ENCODE measurements at places on chromosomes 6 and 20. TPM values are rescaled to one million over a fixed set of nuclear protein-coding genes. Genes with fewer than 3 reads are reported as not detected.

DNA sequence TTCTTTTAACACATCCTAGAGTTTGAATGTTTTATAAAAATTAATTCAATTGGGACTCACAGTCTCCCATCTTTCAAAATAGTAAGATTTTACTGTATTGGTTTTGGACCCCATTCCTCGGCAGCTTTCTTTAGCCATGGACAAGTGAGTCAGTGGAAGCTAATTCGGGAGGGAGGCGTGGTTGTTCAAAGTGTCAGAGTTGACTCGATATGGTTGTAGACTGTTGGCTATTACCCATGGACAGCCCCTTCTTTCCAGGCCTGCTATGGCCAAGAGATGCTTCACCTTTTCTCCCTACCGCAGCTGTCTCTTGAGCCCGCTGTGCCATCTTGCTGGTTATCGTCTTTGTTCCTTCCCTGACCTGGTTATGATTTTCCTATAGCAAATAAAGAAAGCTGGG lies 243.0 kb downstream of the CD83 start:
- no peaks in the 10 kb centered on the region for H3K4me1 ChIP-seq
- H3K4me3 ChIP-seq, result no peak overlapping the region
- no peak for DNase-seq
- no peaks in the 10 kb centered on the region for H3K36me3 ChIP-seq

DNA sequence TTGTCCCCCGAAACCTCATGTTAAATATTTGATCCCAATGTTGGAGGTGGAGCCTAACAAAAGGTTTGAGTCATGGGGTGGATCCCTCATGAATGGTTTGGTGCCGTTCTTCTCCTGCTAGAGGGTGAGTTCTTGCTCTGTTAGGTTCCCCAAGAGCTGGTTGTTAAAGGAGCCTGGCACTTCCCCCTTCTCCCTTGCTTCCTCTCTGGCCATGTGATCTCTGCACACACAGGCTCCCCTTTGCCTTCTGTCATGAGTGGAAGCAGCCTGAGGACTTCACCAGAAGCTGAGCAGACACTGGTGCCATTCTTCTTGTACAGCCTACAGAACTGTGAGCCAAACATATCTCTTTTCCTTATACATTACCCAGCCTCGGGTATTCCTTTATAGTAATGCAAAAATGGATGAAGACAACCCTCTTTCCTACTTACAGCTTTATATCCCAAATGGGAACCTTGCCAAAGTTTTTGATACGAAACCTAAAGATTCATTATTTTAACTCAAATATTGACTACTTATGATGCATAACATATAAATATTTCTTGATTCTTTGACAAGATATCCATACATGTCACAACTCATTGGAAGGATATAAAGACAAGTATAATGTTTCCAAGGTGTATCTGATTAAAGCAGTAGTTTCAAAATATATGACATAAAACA lies 61.0 kb downstream of the RNF182 start:
- H3K4me3 ChIP-seq, result no peak overlapping the region
- H3K36me3 ChIP-seq, result no peaks in the 10 kb centered on the region
- H3K27me3 ChIP-seq, result no peaks in the 10 kb centered on the region
- no peaks in the 10 kb centered on the region for H3K4me1 ChIP-seq
- DNase-seq, result no peak

DNA sequence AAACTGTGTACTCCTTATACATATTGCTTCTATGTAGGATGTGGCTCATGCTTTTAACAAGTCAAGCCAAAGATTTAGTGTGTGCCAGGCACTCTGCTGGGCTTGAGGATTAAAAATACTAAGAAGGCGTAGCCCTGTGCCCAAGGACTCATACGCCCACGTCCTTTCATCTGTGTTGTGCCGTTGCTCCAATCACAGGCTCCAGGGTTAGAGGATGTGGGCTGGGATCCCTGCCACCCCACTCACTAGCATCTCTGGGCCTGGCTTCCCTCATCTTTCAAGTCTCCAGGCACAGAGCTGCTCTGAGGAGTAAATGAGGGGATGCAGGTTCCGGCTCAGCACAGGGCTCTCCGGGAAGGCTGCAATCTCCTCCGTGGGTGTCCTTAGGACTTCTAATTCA lies 214.2 kb downstream of the SYNDIG1 start:
- no peak overlapping the region for H3K27ac ChIP-seq
- H3K36me3 ChIP-seq, result no peaks in the 10 kb centered on the region
- no peak overlapping the region for H3K4me3 ChIP-seq

DNA sequence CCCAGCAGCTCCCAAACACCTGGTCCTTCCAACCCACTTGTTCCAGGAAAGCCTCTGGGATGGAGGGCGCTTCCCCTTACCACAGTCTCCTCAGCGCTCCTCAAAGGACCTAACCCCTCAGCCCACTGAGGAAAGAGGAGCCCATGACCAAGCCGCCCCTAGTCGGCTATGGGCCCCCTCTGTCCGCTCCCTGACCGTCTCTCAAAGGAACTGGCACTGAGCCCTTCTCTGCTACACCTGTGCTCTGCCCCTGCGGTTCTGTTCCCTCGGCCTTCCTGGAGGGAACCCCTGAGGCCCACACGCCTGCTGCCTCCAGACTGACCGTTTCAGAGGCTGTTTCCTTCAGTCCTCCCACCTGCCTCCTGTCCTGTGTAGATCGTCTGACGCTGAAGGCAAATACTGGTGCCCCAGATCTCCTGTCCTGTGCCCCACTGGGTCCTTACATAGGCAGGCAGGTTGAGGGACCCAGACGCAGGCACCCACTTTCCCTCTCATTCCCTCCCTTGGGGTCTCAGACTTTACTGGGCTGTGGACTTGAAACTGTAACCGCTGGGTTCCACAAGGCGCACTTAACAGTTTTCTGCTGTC lies 1.9 kb upstream of the SLC4A11 start:
- peaks cover 26% of the 10 kb centered on the region for H3K4me1 ChIP-seq
- DNase-seq, result no peak
- H3K27ac ChIP-seq, result peak overlapping the region; percentile 81
- H3K36me3 ChIP-seq, result no peaks in the 10 kb centered on the region

CYP39A1 gene
- 18.3 TPM for total RNA-seq

- no peaks in the 10 kb centered on the region for H3K27me3 ChIP-seq
- peak; percentile 53 for DNase-seq
- H3K4me1 ChIP-seq, result peaks cover 30% of the 10 kb centered on the region
- peak overlapping the region; percentile 20 for H3K27ac ChIP-seq
- H3K36me3 ChIP-seq, result no peaks in the 10 kb centered on the region
These were observed 79.8 kb upstream of the EEF1E1 start for GRCh38 chr6:8181951-8182845.

- no peaks in the 10 kb centered on the region for H3K27me3 ChIP-seq
- H3K4me1 ChIP-seq, result no peaks in the 10 kb centered on the region
- H3K4me3 ChIP-seq, result no peak overlapping the region
- no peak for DNase-seq
- no peak overlapping the region for H3K27ac ChIP-seq
These were observed 19.0 kb upstream of the EXOC2 start for GRCh38 chr6:711925-712324.

GRCh38 chr6:165848086-165848426 lies 185.0 kb upstream of the PDE10A start:
- H3K4me1 ChIP-seq, result peaks cover 6% of the 10 kb centered on the region
- H3K4me3 ChIP-seq, result no peak overlapping the region
- DNase-seq, result no peak
- H3K36me3 ChIP-seq, result no peaks in the 10 kb centered on the region
- H3K27me3 ChIP-seq, result no peaks in the 10 kb centered on the region
- H3K27ac ChIP-seq, result no peak overlapping the region

DNA sequence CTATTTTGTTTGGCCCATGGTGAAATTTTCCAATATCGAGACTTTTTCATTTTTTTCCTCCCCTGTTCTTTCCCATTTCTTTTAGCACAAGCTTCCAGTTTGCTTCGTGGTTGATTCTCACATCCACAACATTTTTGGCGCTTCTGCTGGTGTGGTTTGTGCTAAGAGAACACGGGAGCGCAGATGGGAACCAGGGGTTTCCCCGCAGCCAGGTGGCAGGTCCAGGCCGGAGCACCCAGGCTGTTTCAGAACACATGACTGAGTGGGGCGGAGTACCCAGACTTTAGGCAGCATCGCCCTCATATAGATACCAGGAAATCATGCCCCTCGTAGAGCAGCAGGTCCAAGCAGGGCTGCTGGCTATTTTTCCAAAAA lies 58.0 kb downstream of the SYTL3 start:
- no peaks in the 10 kb centered on the region for H3K36me3 ChIP-seq
- H3K4me3 ChIP-seq, result no peak overlapping the region
- H3K4me1 ChIP-seq, result peaks cover 83% of the 10 kb centered on the region
- peak overlapping the region; percentile 92 for H3K27ac ChIP-seq
- H3K27me3 ChIP-seq, result no peaks in the 10 kb centered on the region

TNNC2 gene
- not detected for total RNA-seq

DNA sequence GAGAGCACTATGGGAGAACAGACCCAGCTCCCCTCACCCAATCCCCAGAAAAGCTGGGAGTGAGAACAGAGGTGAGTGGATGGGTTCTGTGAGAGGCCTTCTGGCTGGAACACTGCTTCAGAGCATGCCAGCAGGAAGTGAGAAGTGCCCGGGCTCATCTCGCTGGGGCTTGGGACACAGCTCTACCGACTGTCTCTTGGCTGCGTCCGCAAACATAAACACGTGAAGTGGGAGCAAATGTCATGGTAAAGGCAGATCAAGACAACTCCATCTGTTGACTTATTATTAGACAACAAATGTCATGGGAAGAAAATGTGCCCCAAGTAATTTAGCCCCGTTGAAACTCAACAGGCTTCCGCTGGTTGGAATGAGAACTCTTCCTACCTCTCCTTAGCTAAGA lies 25.9 kb downstream of the GNAS-AS1 start:
- no peaks in the 10 kb centered on the region for H3K36me3 ChIP-seq
- no peak for DNase-seq
- H3K27me3 ChIP-seq, result no peaks in the 10 kb centered on the region
- H3K27ac ChIP-seq, result no peak overlapping the region

DNA sequence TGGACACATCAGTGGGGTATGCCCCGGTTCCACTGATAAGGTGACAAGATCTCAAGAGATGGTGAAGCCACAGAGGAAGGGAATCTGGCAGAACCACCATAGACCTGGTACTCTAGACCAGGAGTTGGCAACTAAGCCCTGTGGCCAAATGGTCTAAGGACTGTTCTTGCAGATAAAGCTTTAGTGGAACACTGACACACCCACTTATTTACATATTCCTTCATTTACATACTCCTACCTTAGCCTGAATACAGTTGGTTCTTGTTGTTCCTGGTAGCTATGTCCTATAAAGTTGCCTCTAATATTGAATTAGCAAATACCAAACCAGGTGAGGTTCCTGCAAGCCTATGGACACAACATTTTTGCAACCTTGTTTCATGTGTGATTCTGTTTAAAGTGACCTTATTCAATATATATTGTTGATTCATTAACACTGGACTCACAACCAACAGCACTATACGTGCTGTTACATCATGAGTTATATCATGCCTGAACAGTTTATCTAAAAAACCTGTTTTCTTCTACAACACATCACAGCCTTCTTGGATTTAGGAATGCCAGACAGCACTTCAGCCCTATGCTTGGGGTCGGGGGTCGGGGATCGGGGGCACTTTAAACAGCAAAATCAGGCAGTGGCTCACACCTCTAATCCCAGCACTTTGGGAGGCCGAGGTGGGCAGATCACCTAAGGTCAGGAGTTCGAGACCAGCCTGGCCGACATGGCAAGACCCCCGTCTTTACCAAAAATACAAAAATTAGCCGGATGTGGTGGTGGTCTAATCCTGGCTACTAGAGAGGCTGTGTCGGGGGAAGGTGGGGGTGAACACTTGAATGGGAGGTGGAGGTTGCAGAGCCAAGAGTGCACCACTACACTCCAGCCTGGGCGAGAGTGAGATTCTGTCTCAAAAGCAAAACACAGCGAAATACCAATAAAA lies 2.5 kb downstream of the CCDC167 start:
- H3K27ac ChIP-seq, result no peak overlapping the region
- peaks cover 6% of the 10 kb centered on the region for H3K4me1 ChIP-seq
- no peak overlapping the region for H3K4me3 ChIP-seq
- no peaks in the 10 kb centered on the region for H3K27me3 ChIP-seq
- no peaks in the 10 kb centered on the region for H3K36me3 ChIP-seq

- H3K36me3 ChIP-seq, result peaks cover 4% of the 10 kb centered on the region
- peaks cover 16% of the 10 kb centered on the region for H3K4me1 ChIP-seq
- H3K27ac ChIP-seq, result no peak overlapping the region
- no peaks in the 10 kb centered on the region for H3K27me3 ChIP-seq
These were observed 11.9 kb upstream of the CPNE5 start for GRCh38 chr6:36851149-36851614.

MUC21 gene
- total RNA-seq, result not detected

GRCh38 chr6:33549196-33549595 lies 30.9 kb downstream of the BAK1 start:
- no peaks in the 10 kb centered on the region for H3K36me3 ChIP-seq
- no peak overlapping the region for H3K27ac ChIP-seq
- H3K4me3 ChIP-seq, result no peak overlapping the region

DNA sequence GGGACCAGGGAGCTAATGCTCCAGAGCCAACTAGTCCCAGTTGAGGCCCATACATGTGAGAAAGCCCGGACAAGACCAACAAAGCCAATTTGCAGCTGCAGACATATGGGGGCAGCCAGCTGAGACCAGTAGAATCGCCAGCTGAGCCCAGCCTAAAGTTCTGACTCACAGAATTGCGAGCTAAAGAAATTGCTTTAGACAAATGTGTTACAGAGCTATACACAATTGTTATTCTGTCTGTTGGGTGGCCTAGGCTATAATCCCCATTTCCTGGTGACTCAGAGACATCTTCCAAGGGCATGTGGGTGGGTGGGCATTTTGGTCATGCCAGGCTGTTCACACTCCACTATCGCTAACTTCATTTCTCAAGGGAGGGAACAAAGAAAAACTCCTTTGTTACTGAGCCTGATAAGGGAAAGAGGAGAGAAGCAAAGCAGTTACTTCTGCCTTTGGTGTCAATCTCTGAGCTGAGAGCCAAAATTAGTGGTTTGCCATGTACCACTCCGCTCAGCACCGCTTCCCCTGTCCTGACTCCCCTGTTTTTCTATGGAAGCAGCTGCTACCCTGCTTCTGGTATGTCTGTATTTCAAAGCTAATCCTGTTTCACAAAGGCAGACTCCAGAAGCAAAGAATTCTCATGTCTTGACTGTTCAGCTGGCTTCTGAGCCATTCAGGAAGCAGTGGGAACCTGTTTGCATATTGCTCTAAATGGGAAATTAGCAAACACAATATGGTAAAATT lies 26.1 kb downstream of the SCP2D1 start:
- H3K27ac ChIP-seq, result no peak overlapping the region
- no peaks in the 10 kb centered on the region for H3K27me3 ChIP-seq
- DNase-seq, result no peak
- H3K36me3 ChIP-seq, result no peaks in the 10 kb centered on the region
- H3K4me3 ChIP-seq, result no peak overlapping the region
- H3K4me1 ChIP-seq, result no peaks in the 10 kb centered on the region

PPIL1 gene
- total RNA-seq, result 52.0 TPM

DNA sequence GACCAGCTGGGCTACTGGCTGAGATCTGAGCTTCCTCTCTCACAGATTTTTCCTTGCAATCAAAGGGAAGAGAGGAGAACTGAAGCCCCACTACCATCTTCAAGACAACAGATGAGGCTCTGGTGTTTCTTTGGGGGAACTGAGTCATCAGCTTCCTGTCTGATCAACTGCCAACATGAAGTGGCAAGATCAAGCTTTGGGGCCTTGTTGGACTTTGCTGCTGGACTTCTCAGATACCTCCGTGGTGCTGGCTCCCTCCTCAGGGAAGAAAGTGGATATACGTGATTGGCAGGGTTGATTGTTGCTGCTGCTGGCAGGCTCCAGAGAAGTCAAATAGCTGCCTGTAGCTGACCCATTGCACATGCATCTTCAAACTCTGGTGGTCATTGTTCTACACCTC lies 3.6 kb upstream of the TOX2 start:
- no peaks in the 10 kb centered on the region for H3K36me3 ChIP-seq
- no peak for DNase-seq
- H3K4me3 ChIP-seq, result no peak overlapping the region
- no peak overlapping the region for H3K27ac ChIP-seq
- peaks cover 5% of the 10 kb centered on the region for H3K4me1 ChIP-seq
- peaks cover 9% of the 10 kb centered on the region for H3K27me3 ChIP-seq

SLC9A8 gene
- total RNA-seq, result 16.2 TPM
